ENCODE measurements at places on chromosomes 6 and 20. TPM values are rescaled to one million over a fixed set of nuclear protein-coding genes. Genes with fewer than 3 reads are reported as not detected.

- DNase-seq, result no peak
- H3K36me3 ChIP-seq, result no peaks in the 10 kb centered on the region
- H3K4me3 ChIP-seq, result no peak overlapping the region
- H3K27me3 ChIP-seq, result peaks cover 4% of the 10 kb centered on the region
Measured at GRCh38 chr6:157433678-157434081, 52.7 kb downstream of the ZDHHC14 start.

DNA sequence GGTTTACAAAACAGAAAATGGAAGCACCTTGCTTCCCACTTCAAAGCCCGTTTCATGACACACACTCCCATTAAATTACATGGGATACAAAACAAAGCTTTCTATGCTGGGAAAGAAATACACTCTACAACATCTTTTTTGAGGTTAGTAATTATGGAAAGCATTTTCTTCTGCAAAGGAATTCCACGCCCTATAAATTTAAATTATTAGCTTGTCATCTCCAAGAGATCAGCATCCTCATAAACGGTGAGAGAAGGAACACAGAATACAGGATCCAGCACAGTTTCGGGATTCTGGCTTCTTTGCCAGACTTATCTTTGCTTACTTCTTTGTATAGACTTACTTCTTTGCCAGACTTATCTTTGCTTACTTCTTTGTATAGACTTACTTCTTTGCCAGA lies 1.3 kb upstream of the SMPDL3A start:
- DNase-seq, result no peak
- H3K4me3 ChIP-seq, result no peak overlapping the region
- H3K36me3 ChIP-seq, result no peaks in the 10 kb centered on the region
- H3K27me3 ChIP-seq, result peaks cover 54% of the 10 kb centered on the region

DNA sequence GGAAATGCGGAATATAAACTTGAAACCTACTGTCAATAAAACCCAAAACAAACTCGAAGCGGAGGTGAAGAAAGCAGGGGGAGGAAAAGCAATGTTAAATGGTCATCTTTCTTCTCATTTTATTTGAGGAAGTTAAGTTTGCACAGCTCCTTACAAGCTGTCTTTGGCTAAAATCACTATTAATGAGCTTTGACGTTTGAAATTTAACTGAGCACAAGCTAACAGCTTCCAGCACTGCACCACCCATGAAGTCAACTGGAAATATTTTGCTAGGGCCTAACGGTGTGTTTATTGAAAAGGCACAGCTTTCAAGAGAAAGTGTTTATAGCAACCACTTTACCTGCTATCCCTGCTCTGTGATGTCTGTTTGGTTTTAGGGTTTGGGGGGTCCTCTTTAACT lies 103.8 kb downstream of the PKHD1 start:
- H3K27ac ChIP-seq, result no peak overlapping the region
- H3K36me3 ChIP-seq, result no peaks in the 10 kb centered on the region
- H3K27me3 ChIP-seq, result peaks cover 4% of the 10 kb centered on the region
- no peak for DNase-seq

DNA sequence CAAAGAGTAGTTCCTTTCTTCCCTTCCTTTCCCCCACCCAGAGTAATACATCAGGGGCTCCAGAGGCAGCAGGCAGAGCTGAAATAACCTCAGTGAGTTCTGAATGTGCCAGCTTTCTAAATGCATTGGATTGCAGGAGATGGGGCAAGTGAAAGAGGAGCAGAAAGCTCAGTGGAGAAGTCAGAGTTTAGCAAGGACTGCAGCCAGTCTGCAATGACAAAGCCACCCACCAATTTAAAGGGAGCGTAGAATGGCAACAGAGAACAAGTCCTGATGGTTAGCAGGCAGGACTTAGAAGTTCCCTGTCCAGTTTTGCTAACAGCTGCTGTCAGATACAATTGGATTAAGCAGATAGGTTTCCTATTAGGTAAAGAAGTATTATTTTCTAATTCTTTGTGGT lies 203.4 kb upstream of the RIN2 start:
- H3K36me3 ChIP-seq, result no peaks in the 10 kb centered on the region
- no peak overlapping the region for H3K4me3 ChIP-seq
- no peak for DNase-seq
- H3K27ac ChIP-seq, result no peak overlapping the region
- peaks cover 5% of the 10 kb centered on the region for H3K4me1 ChIP-seq

DNA sequence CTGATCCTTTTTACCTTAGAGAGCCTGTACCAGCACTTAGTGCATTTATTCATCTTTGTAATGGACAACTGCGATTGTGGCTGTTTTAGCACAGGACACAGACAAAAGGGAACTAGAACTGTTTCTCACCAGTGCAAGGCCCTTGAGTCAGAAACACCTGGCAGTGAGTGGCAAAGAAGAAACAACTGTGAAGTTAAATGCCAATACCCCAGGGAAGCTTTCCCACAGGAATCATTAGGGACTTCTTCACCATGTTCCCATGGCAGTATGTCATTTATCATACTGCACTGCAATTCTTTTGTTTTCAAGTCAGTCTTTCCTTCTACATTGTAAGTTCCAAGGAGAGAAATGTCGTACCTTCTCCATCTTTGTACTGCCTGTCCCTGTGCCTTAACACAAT lies 28.6 kb upstream of the CDYL start:
- no peaks in the 10 kb centered on the region for H3K36me3 ChIP-seq
- DNase-seq, result no peak
- no peak overlapping the region for H3K27ac ChIP-seq
- H3K4me1 ChIP-seq, result no peaks in the 10 kb centered on the region
- H3K27me3 ChIP-seq, result peaks cover 8% of the 10 kb centered on the region

DNA sequence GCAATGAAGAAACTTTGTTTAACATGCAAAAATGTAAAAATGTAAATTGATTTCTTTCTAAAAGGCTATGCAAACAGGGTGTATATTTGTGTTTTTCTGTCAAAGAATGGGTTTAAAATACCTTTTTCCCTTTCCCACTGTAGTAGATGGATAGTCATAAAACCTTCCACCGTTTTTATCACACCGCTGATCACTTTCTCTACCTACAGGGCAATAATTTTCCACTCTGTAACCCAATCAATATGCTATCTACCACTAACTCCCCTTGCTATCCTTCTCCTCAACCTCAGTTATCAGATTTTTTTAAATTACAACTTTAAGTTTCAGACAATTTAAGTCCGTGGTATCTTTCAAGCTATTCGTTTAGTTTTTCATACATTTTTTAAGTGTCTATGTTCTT lies 91.4 kb upstream of the ARID1B start:
- H3K36me3 ChIP-seq, result no peaks in the 10 kb centered on the region
- H3K27ac ChIP-seq, result no peak overlapping the region
- no peak for DNase-seq

DNA sequence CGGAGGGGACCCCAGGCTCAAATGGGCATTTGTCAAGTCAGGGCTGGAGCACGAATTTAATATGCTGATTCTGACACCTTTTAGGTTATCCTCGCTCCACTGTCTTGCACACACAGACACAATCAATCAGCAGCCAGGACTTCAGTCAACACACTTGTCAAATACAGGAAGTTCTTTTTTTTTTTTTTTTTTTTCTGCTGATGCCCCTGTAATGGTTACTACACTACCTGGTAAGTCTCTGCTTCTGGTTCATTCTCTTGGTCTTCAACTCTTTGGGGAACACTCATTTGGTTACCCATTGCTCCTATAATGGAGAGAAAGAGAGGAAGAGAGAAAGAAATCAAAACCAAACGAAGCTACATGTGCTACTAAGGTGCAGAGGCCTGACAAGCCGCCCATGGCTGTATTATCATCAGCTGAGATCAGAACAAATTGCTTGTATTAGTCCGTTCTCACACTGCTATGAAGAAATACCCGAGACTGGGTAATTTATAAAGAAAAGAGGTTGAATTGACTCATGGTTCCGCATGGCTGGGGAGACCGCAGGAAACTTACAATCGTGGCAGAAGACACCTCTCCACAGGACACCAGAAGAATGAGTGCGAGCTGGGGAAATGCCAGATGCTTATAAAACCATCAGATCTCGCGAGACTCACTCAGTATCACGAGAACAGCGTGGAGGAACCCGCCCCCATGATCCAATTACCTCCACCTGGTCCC lies 11.8 kb downstream of the BCAS1 start:
- H3K4me1 ChIP-seq, result no peaks in the 10 kb centered on the region
- H3K4me3 ChIP-seq, result no peak overlapping the region
- H3K36me3 ChIP-seq, result no peaks in the 10 kb centered on the region

- H3K27ac ChIP-seq, result no peak overlapping the region
- no peaks in the 10 kb centered on the region for H3K36me3 ChIP-seq
- no peaks in the 10 kb centered on the region for H3K27me3 ChIP-seq
Measured at GRCh38 chr6:63269470-63269869, 50.3 kb downstream of the LGSN start.

GRCh38 chr6:143963158-143963919 lies 44.7 kb downstream of the PLAGL1 start:
- H3K27me3 ChIP-seq, result no peaks in the 10 kb centered on the region
- no peaks in the 10 kb centered on the region for H3K36me3 ChIP-seq
- DNase-seq, result no peak
- H3K4me1 ChIP-seq, result no peaks in the 10 kb centered on the region
- H3K4me3 ChIP-seq, result no peak overlapping the region

DNA sequence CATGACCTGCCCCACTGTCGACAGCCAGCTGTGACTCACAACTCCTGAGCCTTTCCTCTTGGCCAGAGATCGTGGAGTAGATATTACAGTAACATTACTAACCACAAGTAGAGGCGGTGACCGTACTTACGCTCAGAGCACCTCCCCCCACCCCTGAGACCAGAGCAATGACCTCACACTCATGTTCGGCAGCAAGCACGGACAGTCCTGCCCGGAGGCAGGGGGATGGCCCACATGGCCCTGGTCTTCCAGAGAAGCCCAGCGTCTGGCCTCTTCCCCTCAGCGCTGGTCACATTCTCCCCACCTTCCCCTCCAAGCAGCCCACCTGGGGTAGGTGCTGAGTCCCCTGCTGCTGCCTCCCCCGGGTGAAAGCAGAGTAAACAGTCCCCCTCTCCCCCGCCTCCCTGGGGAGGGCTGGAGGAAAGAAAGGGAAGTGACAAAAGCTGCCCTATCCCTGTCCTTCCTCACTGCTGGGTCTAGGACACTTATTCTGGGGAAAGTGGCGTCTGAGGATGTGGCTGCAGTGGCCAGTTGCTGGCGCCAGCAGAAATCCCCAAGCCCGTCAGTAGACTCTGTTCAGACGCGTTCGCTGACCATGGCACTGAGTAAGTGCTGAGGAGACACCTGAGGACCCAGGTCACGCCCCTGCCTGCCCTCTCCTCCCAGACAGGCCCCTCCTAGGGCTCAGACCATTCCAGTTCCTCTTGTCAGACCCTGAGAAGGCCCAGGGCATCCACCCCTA lies 68.5 kb downstream of the MRPL14 start:
- peaks cover 6% of the 10 kb centered on the region for H3K27me3 ChIP-seq
- peaks cover 20% of the 10 kb centered on the region for H3K4me1 ChIP-seq
- no peak overlapping the region for H3K4me3 ChIP-seq
- H3K36me3 ChIP-seq, result no peaks in the 10 kb centered on the region
- DNase-seq, result peak; percentile 47

- peak; percentile 42 for DNase-seq
- H3K36me3 ChIP-seq, result no peaks in the 10 kb centered on the region
Measured at GRCh38 chr20:37914672-37915433, 11.9 kb downstream of the VSTM2L start.

- no peak overlapping the region for H3K27ac ChIP-seq
- DNase-seq, result peak; percentile 25
- no peaks in the 10 kb centered on the region for H3K4me1 ChIP-seq
- H3K36me3 ChIP-seq, result no peaks in the 10 kb centered on the region
- H3K4me3 ChIP-seq, result no peak overlapping the region
Measured at GRCh38 chr6:84685983-84686584, 78.3 kb downstream of the TBX18 start.

DNA sequence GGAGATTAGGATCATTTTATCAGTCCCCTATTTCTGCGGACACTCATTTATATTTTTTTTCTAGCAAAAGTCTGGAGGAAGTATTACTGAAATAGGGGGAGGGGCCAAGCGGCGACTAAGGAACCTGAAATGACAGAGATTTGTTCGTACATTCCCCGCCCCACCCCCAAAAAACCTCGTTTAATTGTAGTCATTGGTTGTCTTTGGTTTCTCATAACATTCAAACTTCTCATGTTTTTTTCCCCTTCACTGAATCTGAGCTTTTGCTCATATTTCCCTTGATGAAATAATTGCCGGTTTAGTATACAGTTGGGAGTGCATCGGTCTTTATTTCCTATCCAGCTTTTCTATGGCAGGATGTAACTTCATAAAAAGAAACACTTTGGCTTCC lies 768 bp upstream of the FYN start:
- H3K27ac ChIP-seq, result peak overlapping the region; percentile 86
- DNase-seq, result peak; percentile 73
- H3K4me3 ChIP-seq, result peak overlapping the region; percentile 86
- no peaks in the 10 kb centered on the region for H3K27me3 ChIP-seq
- peaks cover 19% of the 10 kb centered on the region for H3K36me3 ChIP-seq

- H3K27me3 ChIP-seq, result no peaks in the 10 kb centered on the region
- H3K36me3 ChIP-seq, result no peaks in the 10 kb centered on the region
- no peak overlapping the region for H3K4me3 ChIP-seq
- no peak for DNase-seq
- no peaks in the 10 kb centered on the region for H3K4me1 ChIP-seq
- H3K27ac ChIP-seq, result no peak overlapping the region
Measured at GRCh38 chr6:63267828-63268227, 52.0 kb downstream of the LGSN start.

DNA sequence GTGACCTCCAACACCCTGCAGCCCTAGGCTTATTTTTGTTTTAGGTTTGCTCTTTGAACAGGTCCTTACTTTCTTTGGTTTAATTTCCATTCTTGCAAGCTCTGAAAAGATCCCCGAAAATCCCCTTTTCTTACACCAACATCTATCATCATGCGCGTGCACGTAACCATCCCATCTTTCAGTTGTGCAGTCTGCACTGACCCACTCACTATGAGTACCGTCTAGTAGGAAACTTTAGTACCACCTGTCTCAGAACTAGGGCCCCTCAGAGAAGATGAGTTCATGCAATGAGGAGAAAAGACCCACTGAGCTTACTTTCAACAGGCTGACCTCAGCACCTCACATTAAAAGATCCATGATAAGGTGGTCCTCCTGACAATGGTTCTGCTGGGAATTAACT lies 120.6 kb upstream of the AGPAT4 start:
- no peak overlapping the region for H3K27ac ChIP-seq
- H3K27me3 ChIP-seq, result peaks cover 8% of the 10 kb centered on the region
- no peaks in the 10 kb centered on the region for H3K36me3 ChIP-seq
- no peak overlapping the region for H3K4me3 ChIP-seq
- H3K4me1 ChIP-seq, result no peaks in the 10 kb centered on the region
- no peak for DNase-seq

GRCh38 chr6:147567141-147567805 lies 58.8 kb downstream of the SAMD5 start:
- H3K27ac ChIP-seq, result no peak overlapping the region
- H3K4me1 ChIP-seq, result no peaks in the 10 kb centered on the region
- DNase-seq, result no peak
- no peaks in the 10 kb centered on the region for H3K27me3 ChIP-seq
- H3K4me3 ChIP-seq, result no peak overlapping the region

- peaks cover 41% of the 10 kb centered on the region for H3K36me3 ChIP-seq
- H3K27me3 ChIP-seq, result no peaks in the 10 kb centered on the region
- DNase-seq, result no peak
- no peaks in the 10 kb centered on the region for H3K4me1 ChIP-seq
- H3K4me3 ChIP-seq, result no peak overlapping the region
- H3K27ac ChIP-seq, result no peak overlapping the region
Measured at GRCh38 chr20:3190681-3191111, 13.8 kb downstream of the DDRGK1 start.

Gene CRYBG1
- total RNA-seq, result 34.9 TPM

Gene DNPH1
- 42.5 TPM for total RNA-seq

Gene TSBP1
- total RNA-seq, result not detected

Gene LY6G6C
- total RNA-seq, result 0.26 TPM

Gene C6orf132
- total RNA-seq, result not detected

Gene SNAI1
- total RNA-seq, result 0.37 TPM

Gene PSORS1C2
- total RNA-seq, result not detected

Gene BTNL2
- not detected for total RNA-seq

Gene TSPYL1
- total RNA-seq, result 37.8 TPM

Gene GPR63
- total RNA-seq, result 1.6 TPM

Gene RIMS4
- total RNA-seq, result not detected

Gene GSTA3
- total RNA-seq, result not detected

Gene POPDC3
- total RNA-seq, result not detected

Gene SIRT5
- total RNA-seq, result 12.1 TPM
